ENCODE measurements at places on chromosomes 11 and 22.

DNA sequence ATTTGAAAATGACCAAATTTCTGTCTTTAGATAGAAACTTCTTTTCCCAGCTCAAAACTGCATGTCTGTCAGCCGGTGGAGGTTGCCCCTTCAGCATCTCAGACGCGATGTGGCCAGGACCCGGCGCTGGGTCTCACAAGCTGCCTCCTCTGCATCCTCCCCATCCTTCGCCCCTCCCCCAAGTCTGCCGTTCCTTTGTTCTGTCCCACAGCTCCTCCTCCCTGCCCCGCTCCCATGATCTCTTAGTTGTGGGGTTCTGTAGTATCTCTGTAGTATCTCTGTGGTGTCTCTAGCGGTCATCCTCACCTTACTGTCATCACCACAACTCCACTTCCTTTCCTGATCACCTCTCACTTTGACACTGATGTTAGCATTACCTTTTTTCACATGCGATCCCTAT is 49.9 kb downstream of the TRAF6 start:
- DNase-seq = no peak

DNA sequence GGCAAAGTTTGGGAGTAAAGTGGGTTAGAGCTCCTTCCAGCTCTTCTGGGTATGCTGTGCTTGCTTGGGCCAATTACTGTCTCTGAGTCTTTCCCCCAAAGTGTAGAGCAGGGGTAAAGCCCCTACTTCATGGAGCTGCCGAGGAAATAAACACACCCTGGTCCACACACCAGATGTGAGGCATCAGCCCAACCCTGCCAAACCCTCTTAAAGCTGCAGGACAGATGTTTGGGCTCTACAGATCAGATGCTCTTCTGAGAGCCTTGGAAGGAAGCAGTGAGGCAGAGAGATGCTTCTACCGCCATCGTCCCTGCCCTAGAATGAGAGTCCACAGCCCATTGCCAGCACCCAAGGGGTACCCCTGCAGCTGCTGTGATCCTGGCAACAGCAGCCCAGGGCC is 64.7 kb downstream of the ELFN2 start:
- no peak for DNase-seq

- DNase-seq = no peak
Measured at GRCh38 chr11:45502226-45502545, 163.2 kb downstream of the CHST1 start.

GRCh38 chr11:134098566-134099184 is 29.8 kb downstream of the JAM3 start:
- no peak for DNase-seq

DNA sequence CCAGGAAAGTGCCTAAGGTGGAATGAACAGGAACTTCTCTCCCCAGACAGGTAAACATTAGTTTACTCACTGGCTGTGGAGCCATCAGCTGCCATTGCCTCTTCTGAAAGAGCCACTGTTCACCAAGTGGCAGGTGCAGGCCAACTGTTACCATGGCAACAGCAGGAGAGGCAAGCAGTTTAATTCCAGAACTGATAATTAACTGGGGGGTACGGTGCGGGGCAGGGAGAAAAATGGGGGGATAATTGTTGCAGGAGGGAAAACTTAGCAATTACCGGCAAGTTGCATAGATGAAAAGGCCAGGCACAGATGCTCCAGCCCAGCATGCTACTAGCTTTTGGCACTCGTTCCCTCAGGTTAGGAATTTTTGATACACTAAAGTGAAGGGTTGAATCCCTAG is 85.1 kb downstream of the TRIM44 start:
- DNase-seq = no peak

GRCh38 chr11:41461057-41461681 is 1.7 kb upstream of the LRRC4C start:
- no peak for DNase-seq

DNA sequence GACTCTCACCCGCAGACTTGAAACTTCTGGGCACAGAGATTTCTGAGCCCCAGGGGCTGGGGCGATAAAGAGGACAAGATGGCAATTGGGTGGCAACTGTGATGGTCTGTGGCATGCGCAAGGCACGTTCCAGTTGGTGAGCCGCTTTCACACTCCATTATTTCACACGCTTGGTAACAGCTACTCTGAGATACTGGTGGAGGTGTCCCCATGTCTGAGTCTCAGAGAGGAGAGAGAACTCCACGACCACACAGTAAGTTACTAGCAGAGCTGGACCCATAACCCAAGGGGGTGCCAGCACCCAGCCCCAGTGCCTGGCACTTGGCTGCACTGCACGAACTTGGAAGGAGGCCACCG is 6.0 kb upstream of the KCNJ4 start:
- DNase-seq = no peak

- DNase-seq = no peak
Measured at GRCh38 chr22:30175690-30176288, 70.8 kb downstream of the LIF start.

DNA sequence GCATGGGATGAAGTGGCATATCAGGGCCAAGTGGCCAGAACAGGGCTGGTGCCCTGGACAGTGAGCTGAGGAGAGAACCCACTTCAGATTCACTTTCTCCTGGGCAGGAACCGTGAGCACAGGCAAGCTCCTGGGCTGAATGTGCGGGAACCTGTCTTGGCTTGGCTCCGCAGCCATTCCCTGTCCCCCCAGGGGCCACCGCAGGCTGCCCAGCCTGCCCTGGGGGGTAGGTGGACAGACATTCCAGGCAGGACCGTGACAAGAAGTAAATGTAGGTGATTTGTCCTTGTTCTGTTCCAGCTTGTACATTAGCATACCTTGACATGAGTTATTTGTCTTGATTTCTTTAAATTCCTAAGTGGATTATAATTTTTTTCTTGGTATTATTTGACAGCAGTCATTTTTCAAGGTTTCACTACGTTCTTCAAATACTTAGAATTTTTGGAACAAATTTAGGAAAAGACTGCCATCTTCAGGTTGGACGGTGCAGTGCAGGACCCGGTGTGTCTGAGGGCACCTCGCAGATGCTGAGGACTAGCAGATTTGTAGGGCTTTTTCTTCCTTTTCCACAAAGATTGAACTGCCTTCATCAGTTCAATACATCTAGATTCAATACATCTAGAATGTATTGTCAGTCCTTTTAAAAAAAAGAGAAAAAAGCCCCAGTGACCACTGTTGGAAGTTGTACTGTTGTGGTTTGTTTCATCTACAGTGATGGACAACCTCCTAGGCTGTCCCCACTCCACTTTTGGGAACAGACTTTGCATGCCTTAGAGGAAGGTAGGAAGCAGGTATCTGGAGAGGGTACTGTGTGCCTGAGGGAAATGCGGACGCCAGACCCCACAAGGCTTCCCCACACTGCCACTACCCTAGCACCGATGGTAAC is 115.1 kb upstream of the RASSF10 start:
- peak; percentile 52 for DNase-seq

GRCh38 chr11:123362941-123363340 is 67.1 kb upstream of the GRAMD1B start:
- DNase-seq = no peak

- no peak for DNase-seq
Measured at GRCh38 chr11:122756417-122756816, 81.9 kb upstream of the CRTAM start.

DNA sequence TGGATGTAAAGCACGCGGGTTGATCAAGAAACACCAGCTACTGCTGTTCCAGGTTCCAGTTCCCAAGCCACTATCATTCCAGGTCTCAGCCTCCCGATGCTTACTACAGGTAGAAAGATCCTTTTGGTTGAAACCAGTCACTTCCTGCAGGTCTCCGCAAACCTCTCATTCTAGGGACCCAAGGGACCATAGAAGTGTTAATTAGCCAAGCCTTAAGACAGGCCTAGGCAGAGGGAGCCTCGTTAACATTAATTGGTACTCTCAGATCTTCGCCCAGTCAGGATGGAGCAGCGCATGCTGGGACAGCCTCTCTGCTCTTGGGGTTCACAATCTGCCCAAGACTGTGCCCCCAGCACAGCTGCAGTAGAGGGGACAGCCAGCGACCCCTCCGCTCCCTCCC is 11.2 kb upstream of the OAF start:
- DNase-seq = no peak

DNA sequence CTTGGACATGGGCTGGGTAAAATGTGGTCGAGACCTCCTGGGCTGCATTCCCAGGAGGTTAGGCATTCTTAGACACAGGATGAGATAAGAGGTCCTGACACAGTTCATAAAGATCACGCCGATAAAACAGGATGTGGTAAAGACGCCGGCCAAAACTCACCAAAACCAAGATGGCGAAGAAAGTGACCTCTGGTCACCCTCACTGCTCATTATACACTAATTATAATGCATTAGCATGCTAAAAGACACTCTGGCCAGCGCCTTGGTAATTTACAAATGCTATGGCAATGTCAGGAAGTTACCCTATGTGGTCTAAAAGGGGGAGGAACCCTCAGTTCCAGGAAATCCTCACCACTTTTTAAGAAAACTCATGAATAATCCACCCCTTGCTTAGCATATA is 983.3 kb downstream of the OPCML start:
- DNase-seq = no peak

GRCh38 chr11:3169255-3170043 is 4.3 kb upstream of the OSBPL5 start:
- no peak for DNase-seq

- no peak for DNase-seq
Measured at GRCh38 chr22:37211075-37211865, 1.0 kb downstream of the SSTR3 start.

DNA sequence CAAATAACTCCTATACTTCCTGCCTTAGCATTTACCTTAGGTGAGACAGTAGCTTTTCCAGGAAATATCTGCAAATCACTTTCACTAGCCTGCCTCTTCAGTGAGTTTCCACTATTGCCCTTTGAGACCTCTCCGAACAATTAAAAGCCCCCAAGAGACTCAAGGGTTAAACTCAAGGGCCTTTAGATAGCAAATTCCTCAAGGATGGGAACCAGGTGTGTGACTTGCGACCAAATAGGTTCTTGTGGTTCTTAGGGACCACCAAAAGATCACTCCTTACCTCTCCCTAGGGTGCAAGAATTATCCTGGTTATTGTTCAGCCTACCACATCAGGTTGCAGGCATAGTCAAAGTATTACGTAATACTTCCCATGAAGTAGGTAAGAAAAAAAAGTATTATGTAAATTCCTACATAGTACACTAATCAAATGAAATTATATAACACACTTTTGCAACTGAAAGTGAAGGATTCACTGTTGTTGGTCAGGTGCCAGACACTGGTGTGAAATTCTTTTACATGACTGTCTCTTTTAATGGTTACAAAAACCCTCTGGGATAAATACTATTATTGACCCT is 1.4 kb upstream of the RDX start:
- DNase-seq = no peak

DNA sequence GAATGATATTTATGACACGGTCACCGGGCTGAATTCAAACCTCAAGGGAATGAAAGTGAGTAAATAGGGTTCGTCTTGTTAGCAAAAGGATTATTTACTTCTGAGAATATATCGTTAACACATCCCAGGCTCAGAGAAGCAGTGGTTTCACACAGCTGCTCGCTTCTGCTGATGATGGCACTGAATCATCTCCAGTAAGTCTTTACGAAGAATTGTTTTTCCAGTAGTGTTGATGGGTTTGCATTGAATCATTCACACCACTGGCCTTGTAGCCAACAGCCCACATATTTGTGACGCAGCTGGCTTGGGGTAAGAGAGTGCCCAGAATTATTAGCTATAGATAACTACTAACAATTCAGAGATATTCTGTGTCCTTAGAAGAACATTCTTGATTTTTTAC is 236.3 kb downstream of the CADM1 start:
- no peak for DNase-seq

DNA sequence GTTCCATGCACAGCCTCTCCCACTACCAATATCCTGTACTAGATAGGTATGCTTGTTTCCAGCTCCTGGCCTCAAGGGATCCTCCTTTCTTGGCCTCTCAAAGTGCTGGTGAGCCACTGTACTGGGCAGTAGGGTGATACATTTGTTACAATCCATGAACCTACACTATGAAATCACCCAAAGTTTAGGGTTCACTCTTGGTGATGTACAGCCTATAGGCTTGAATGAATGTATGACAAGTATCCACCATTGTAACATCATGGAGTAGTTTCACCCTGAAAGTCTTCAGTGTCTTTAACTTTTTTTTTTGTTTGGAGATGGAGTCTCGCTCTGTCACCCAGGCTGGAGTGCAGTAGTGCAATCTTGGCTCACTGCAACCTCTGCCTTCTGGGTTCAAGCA is 31.8 kb downstream of the TRIOBP start:
- DNase-seq = no peak

- no peak for DNase-seq
Measured at GRCh38 chr11:69370984-69371709, 77.2 kb downstream of the MYEOV start.

- no peak for DNase-seq
Measured at GRCh38 chr11:27875831-27876775, 175.8 kb upstream of the BDNF start.

GRCh38 chr11:34416766-34417165 is 22.0 kb upstream of the CAT start:
- DNase-seq = no peak

- DNase-seq = no peak
Measured at GRCh38 chr11:75352588-75353206, 1.2 kb upstream of the ARRB1 start.

GRCh38 chr11:911031-911889 is 650 bp upstream of the CHID1 start:
- DNase-seq = peak; percentile 19

- DNase-seq = no peak
Measured at GRCh38 chr22:36921309-36922104, 8.1 kb downstream of the CSF2RB start.

- no peak for DNase-seq
Measured at GRCh38 chr11:26708736-26709456, 13.0 kb downstream of the SLC5A12 start.

DNA sequence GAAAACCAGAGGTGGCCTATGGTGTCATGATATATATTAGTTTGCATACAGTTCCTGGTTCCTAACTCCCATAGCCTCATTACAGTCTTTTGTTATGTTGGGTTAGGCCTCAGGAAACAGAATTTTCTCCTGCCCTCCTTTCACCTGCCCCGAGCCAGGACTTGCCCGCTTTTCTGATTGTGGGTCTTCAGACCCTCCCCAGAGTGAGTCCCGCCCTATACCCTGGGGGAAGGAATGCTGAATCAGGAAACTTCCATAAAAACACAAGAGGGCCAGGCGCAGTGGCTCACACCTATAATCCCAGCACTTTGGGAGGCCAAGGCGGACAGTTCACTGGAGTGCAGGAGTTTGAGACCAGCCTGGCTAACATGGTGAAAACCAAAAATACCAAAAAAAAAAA is 70.9 kb downstream of the SLC35F2 start:
- DNase-seq = no peak

Data from T-helper 9 cell (primary cell).